ENCODE measurements at places on chromosomes 1 and 21.

DNA sequence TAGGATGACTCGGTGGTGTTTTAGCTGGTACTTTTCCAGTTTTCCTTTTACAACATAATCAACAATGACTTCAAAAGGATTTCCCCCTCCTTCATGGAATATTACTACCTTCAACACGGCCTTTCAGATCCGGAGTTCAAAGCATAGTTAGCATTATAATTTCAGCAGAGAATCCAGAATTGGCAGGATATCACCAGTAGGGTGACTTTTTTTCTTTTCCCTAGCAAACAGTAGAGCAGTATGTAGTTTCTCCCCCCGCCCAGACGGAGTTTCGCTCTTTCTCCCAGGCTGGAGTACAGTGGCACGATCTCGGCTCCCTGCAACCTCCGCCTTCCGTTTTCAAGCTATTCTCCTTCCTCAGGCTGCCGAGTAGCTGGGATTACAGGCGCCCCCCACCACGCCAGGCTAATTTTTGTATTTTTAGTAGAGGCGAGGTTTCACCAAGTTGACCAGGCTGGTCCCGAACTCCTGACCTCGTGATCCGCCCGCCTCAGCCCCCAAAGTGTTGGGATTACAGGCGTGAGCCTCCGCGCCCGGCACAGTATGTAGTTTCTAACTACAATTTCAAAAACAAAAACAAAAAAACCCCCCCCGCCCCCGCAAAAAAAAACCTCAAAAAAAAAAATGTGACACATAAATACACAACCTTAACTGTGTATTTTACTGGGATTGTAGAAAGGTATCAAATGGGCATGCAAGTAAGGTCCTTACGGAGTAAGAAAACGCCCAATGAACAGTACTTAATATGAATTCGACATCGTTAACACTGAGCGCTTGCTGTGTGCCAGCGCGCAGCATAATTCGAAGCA lies 1.5 kb upstream of the COX20 start:
- no peak for DNase-seq

GRCh38 chr1:66357478-66358197 lies 176.3 kb upstream of the SGIP1 start:
- DNase-seq: no peak

GRCh38 chr1:119635811-119636390 lies 12.2 kb downstream of the ZNF697 start:
- DNase-seq: no peak

DNA sequence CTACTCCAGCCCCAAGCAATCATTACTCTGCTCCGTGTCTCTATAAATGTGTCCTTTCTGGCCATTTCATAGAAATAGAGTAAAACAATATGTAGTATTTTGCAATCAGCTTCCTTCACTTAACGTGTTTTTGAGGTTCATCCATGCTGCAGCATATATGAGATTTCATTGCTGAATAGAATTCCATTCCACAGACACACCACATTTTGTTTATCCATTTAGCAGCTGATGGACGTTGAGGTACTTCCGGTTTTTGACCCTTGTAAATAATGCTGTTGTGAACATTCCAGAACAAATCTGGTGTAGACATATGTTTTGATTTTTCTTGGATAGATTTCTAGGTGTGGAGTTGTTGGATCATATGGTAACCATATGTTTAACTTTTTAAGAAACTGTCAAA lies 30.7 kb downstream of the ADAM30 start:
- DNase-seq: no peak

- no peak for DNase-seq
These were observed 49.6 kb downstream of the PLA2G4A start for GRCh38 chr1:186878356-186878755.

- DNase-seq: no peak
These were observed 314.1 kb downstream of the DISC1 start for GRCh38 chr1:231940701-231941100.

GRCh38 chr1:93349231-93350135 lies 3.8 kb downstream of the DR1 start:
- DNase-seq: no peak

DNA sequence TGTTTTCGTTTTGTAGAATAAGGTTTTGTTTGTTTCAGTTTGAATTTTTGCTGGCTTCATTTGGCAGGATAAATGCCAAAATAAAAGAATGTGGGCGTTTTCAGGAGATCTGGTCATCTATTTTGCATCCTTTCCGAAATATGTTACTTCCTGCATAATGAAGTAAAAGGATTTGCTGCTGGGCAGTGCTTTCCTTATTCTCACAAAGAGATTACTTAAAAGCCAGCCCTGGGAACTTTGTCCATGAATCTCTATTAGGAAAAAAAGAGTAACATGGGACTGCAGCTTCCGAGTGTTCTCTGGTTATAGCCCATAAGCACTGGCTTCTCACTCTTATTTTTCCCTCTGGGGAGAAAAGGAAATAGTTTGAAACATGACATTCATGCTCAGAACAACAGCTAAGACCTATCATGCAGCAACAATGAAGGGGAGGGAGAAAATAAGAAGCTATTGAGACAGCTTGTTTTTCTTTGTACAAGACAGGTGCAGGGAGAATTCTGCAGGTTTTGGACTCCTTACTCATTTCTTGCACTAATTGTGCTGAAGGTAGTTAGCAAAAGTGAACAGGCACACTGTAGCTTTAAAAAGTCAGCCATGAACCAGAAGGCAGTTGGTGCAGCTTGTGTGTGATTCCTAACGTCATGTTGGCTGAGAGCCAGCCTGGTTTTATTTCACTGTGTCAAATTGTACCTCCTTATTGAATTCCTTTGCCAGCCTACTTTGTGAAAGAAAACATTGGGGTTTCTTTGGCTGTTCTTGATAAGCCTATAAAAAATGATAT lies at the start of gene SAMD13:
Gene SAMD13 (plus strand): TSS at position 705 of the 781 bp plus-strand sequence. CDS start 1,527 bp downstream, outside the sequence.
- DNase-seq: no peak

GRCh38 chr1:86504895-86505563 lies 36.3 kb downstream of the CLCA1 start:
- no peak for DNase-seq

DNA sequence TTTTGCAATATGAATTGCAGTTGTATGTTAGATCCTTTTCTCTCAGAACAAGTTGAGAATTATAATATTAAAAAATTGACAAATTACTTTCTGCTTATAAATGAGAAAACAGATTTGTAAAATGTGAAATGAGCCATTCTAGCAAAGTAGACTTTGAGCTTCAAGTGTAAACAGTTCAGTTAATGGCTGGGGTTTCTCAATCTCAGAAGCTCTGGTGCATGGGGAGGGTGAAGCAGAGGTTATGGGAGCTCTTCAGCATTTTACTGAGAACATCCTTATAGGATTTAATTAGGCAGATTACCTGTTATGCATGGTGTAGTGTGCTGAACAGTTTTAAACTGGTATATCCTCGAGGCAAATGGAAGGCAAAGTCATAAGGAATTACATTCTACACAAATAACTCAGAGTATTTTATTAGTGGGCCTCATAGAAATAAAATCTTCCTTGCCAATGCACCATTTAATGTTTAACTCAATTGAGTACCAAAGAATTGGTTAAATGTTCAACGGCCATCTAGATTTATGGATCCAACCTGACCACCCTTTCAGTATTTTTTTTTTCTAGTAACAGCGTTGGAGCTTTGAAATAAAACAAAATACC lies 1143.6 kb upstream of the ADGRL2 start:
- no peak for DNase-seq

- DNase-seq: no peak
These were observed 460.7 kb upstream of the RGS18 start for GRCh38 chr1:191697556-191697955.

Data from GM18507 (cell line).